ENCODE measurements at places on chromosomes 2 and 18.

DNA sequence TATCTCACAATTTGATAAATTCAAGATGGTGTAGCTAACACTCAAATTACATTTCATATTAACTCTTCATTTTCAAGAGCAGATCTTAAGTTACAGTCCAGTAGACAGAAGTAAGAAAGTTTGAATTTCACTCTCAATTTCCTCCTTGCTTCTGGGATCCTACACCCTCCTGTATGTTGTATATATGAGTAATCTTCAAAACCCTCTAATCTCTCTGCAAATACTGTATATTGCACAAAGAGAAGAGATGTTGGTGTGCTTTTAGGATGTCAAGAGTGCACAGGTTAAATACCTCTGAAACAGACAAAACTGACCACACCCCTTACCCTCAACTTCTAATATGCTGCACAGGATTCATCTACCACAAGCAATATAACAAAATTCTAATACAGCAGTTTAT, 6.7 kb downstream of the CHST9 start:
- no peak for DNase-seq

DNA sequence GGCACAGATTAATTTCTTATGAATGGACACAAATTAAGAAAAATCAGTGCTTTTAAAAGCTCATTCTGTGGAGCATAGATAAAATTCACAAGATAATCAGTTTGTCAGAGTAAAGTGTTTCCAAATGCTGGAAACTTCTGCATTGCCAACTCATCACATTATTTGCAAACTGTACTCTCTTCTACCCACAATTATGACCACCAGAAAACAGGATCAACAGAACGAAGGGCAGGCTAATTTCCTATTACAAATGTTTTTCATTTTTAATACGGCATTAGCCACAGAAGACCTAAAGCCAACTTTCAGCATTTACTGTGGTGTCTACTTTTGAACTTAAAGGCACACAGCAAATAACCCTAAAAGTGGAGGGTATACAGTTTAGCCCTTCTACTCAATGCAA, 6.0 kb downstream of the IRS1 start:
- no peak for DNase-seq

- no peak for DNase-seq
Observed at GRCh38 chr2:11778416-11778815, 32.0 kb downstream of the LPIN1 start.

- DNase-seq, result no peak
Observed at GRCh38 chr2:145563741-145564615, 1044.1 kb upstream of the ZEB2 start.

GRCh38 chr2:177753682-177754491, 318.7 kb downstream of the PDE11A start:
- DNase-seq, result no peak

DNA sequence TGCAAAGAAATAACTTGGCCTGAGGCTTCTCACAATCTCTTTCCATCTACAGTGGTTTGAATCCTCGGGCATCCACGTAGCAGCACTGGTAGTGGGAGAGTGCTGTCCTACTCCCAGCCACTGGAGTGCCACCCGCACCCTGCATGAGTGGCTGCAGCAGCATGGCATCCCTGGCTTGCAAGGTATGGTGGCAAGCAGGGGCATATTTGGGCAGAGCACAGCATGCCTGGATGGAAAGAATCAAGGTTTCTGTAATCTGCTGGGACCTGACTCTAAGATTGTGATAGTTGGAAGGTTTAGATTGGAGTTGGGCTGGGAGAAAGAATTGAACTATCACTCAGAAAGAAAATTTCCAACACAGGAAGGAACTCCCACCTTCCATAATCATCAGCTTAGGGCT, 4.0 kb downstream of the CAD start:
- no peak for DNase-seq

DNA sequence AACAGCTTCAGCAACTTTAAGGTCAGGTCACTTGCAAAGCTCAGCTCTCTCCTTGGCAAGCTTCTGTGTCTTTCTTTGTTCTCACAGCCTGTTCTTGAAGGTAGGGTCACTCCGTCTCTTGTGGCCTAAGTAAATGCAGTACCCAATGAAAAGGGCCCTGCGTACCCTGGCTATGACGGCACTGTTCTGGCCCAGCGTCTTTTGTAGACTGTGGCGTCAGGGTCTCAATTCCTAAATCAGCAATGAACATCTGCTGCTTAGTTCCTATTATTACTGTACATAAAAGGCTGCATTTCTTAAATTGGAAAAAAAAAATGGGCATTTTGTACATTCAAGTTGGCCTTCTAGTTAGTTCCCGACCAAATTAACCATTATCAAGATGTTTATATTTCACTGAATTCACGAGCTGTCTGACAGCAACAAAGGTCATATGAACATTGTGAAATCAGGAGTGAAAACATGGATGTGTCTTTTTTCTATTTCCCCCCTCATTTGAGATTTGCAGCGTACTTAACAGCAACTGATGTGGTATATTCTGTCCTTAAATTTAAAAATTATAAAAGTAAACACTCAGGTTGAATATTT, 17.0 kb upstream of the MTCL1 start:
- no peak for DNase-seq

DNA sequence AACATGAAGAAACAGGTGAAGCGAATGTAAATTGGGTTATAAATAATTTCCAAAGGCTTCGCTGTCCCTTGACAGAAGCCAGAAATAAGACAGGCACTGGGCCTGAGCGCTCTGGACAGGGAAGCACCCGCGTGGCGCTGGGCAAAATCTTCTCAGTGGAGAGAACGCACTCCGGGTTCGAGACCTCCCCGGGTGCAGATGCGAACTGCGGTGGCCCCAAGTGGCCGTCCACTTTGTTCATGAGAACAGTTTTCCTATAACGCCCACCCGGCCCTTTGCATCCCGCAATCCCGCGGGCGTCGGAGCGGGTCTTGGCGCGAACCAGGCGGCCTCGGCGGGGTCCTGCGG, 651 bp upstream of the DPYSL5 start:
- no peak for DNase-seq

DNA sequence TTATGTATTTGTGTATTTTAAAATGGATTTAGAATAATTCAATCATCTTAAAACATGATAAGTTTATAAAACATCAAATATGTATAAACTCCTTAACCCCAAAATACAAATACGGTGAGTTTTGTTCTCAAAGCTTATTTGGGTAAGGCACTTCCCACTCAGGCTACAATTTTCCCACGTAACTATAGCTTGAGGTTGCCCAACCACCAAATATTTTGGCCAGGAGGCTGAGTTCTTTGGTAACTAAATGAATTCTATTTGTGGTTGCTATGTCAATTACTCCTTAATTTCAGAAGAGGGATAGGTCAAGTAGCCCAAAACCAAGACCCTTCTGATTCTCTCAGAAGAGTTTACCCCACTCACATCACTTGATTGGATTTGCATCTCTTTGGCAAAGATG, 70.4 kb downstream of the MYL12B start:
- no peak for DNase-seq
